ENCODE measurements at places on chromosomes 3 and 15.
A peak's percentile ranks its signal among the peaks of the same experiment; 100 is the strongest.

DNA sequence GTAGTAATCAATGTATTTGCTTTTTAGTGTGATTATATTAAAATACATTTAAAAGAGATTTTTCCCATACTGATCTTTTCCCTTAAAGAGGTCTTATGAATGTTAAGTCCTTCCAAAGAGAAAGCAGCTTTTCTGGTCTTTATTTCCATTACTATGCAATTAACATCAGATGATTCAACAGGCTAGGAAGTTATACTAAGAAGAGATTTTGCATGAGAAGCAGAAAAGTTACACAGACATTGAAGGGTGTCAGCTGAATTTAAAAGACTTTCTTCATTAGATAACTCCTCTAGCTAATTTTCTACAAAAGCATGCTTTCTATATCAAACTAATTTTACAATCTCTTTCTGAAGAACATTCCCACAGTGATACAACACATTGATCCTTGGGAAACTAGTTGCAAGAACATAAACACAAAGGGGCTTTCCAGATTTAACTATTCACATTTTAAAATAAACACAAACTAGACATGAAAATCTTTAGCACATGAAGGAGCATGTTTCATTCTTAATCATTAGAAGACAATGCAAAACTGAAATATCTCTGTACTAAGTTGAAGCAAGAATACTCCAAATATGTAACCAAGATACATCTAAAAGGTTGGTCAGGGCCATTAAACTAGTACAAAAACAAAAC lies 965.8 kb downstream of the ROBO1 start:
- H3K4me3 ChIP-seq = no peak overlapping the region
- H3K36me3 ChIP-seq = no peaks in the 10 kb centered on the region
- DNase-seq = no peak
- no peaks in the 10 kb centered on the region for H3K27me3 ChIP-seq
- H3K4me1 ChIP-seq = no peaks in the 10 kb centered on the region
- H3K27ac ChIP-seq = no peak overlapping the region

- no peak overlapping the region for H3K4me3 ChIP-seq
- H3K36me3 ChIP-seq = peaks cover 55% of the 10 kb centered on the region
- H3K27me3 ChIP-seq = no peaks in the 10 kb centered on the region
- no peaks in the 10 kb centered on the region for H3K4me1 ChIP-seq
These were observed 107.9 kb downstream of the LRIG1 start for GRCh38 chr3:66392966-66393332.

GRCh38 chr3:20400281-20400680 lies 214.3 kb upstream of the SGO1 start:
- no peaks in the 10 kb centered on the region for H3K36me3 ChIP-seq
- no peaks in the 10 kb centered on the region for H3K27me3 ChIP-seq
- no peak overlapping the region for H3K4me3 ChIP-seq
- H3K27ac ChIP-seq = no peak overlapping the region
- H3K4me1 ChIP-seq = no peaks in the 10 kb centered on the region

- H3K36me3 ChIP-seq = no peaks in the 10 kb centered on the region
- DNase-seq = peak; percentile 46
- no peak overlapping the region for H3K27ac ChIP-seq
These were observed 2.5 kb downstream of the PRR23E start for GRCh38 chr3:127195417-127195816.

- no peak overlapping the region for H3K27ac ChIP-seq
- DNase-seq = no peak
- no peaks in the 10 kb centered on the region for H3K27me3 ChIP-seq
- H3K4me1 ChIP-seq = no peaks in the 10 kb centered on the region
- H3K4me3 ChIP-seq = no peak overlapping the region
These were observed 84.0 kb upstream of the ACKR4 start for GRCh38 chr3:132513057-132513456.

GRCh38 chr15:60265057-60265456 lies 132.7 kb downstream of the ANXA2 start:
- H3K4me3 ChIP-seq = no peak overlapping the region
- no peak for DNase-seq
- no peaks in the 10 kb centered on the region for H3K36me3 ChIP-seq
- no peak overlapping the region for H3K27ac ChIP-seq
- no peaks in the 10 kb centered on the region for H3K4me1 ChIP-seq

DNA sequence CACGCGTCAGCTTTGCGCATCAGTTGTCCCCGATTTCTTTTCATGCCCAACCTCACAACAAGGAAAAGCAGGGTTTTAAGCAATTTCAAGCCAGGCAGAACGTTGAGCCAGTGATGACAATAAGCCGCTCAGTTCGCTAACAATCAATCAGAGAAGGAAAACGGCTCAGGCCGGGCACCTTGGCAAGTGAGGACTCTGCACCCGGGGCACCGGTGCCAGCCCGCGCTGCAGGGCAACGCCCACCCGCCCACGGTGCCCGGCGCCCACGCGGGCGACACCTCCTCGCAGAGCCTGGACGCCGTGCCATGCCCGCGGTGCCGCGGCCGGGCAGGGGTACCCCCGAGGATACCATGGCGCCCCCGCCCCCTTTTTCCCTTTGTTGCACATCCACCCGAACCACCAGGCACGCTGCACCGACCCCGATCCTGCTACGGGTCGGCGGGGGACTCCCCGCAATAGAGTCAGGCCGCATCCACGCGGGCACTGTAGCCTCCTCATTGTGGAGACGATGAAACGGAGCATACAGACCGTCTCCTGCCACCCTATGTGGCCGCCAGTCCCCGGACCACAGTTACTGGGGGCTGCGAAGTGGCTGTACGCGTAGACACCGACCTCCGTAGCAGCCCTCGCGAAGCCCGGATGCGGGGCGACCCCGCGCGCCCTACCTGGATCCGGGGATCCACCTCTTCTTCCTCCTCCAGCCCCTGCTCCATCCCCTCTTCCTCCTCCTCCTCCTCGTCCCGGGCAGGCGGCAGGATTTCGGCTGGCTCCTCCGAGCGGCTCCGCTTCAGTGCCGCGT lies 581 bp downstream of the SH3BP5 start:
- peak overlapping the region; percentile 95 for H3K4me3 ChIP-seq
- H3K4me1 ChIP-seq = peaks cover 22% of the 10 kb centered on the region
- DNase-seq = peak; percentile 78
- peak overlapping the region; percentile 85 for H3K27ac ChIP-seq

GRCh38 chr3:173553635-173554280 lies 156.2 kb downstream of the NLGN1 start:
- H3K27me3 ChIP-seq = no peaks in the 10 kb centered on the region
- no peak overlapping the region for H3K27ac ChIP-seq
- DNase-seq = no peak
- H3K4me1 ChIP-seq = no peaks in the 10 kb centered on the region

DNA sequence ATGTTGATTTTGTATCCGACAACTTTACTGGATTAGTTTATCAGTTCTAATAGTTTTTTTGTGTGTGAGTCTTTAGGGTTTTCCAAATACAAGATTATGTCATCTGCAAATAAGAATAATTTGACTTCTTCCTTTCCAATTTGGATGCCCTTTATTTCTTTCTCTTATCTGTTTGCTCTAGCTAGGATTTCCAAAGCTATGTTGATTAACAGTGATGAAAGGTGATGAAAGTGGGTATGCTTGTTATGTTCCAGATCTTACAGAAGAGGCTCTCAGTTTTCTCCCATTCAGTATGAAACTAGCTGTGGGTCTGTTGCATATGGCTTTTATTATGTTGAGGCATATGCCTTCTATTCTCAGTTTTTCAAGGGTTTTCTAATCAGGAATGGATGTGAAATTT lies 56.4 kb upstream of the CHRNB4 start:
- H3K4me1 ChIP-seq = no peaks in the 10 kb centered on the region
- no peak for DNase-seq
- no peak overlapping the region for H3K4me3 ChIP-seq
- H3K27me3 ChIP-seq = peaks cover 8% of the 10 kb centered on the region

DNA sequence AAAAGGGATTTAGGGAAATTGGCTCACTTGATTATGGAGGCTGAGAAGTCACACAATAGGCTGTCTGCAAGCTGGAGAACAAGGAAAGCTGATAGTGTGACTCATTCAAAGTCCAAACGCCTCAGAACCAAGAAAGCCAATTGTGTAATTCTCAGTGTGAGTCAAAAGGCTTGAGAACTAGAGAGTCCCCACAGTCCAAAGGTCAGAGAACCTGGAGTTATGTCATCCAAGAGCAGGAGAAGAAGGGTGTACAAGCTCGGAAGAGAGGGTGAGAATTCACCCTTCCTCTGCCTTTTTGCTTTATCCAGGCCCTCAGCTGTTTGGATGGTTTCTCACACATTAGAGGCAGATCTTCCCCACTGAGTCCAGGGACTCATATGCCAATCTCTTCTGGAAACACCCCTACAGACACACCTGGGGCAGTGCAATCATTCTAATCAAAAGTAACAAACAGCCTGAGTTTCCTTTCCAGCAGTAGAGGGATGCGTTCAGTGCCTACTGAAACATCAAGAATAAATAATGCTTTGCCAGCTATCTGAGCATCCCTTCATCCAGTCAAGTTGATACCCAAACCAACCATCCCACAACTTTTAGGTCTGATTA lies 271.5 kb downstream of the SATB1 start:
- no peaks in the 10 kb centered on the region for H3K27me3 ChIP-seq
- H3K4me1 ChIP-seq = no peaks in the 10 kb centered on the region
- no peak for DNase-seq
- H3K27ac ChIP-seq = no peak overlapping the region
- H3K36me3 ChIP-seq = no peaks in the 10 kb centered on the region

DNA sequence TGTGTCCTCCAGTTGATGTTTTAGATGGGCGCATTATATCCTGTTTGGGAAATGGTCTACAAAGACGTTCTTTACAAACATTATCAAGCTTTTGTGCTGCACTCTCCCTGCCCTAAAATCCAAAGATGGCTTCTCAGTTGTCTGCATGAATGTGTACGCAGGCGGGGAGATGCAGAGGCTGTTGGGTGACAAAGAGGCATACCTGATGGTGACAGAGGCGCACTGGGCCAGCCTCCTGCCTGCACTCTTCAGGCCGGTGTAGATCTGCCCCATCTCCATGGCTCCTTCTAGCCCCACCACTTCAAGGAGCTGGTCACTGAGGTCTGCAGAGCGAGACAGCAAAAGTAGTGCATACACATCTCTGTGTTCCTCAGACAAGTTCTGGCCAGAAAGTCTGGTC lies 55.8 kb upstream of the ETV5 start:
- no peaks in the 10 kb centered on the region for H3K36me3 ChIP-seq
- H3K27ac ChIP-seq = no peak overlapping the region
- no peaks in the 10 kb centered on the region for H3K4me1 ChIP-seq
- no peak overlapping the region for H3K4me3 ChIP-seq
- no peak for DNase-seq

GRCh38 chr15:63246691-63247469 lies 30.5 kb upstream of the APH1B start:
- peak overlapping the region; percentile 32 for H3K27ac ChIP-seq
- no peaks in the 10 kb centered on the region for H3K27me3 ChIP-seq
- no peak for DNase-seq
- peaks cover 16% of the 10 kb centered on the region for H3K36me3 ChIP-seq
- H3K4me3 ChIP-seq = no peak overlapping the region

DNA sequence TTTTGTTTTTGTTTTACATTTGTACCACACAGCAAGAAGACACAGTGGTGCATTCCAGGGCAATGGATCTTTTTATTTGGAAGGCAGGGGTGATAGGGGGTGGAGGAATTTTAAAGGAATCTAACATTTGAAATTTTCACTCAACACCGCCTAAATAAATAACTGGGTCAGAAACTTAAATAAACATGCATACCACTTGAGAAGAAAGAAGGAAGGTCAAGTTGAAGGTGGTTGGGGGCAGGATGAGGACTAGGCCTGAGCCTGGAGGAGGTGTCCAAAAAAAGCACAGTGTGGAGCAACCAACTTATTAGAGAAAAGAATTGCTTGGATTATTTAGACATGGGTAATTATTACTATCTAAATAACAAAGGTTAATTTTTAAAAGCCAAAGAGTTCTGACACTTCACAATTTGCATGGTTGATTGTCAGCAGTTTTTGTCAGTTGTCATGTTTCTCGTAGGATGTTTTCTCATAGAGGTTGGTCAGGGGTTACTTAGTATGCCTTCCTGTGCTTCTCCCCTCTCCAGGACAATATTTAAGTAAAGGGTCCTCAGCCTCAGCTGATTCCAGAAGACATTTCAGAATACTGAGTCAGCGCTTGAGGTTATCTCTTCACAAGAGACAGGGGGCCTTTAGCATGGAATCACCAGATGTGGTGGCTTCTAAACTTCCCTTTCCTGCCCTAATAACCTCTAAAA lies 173.7 kb upstream of the SLC2A2 start:
- no peaks in the 10 kb centered on the region for H3K4me1 ChIP-seq
- no peaks in the 10 kb centered on the region for H3K27me3 ChIP-seq
- no peak for DNase-seq
- H3K36me3 ChIP-seq = no peaks in the 10 kb centered on the region
- H3K4me3 ChIP-seq = no peak overlapping the region

GRCh38 chr3:94544131-94544789 lies 481.4 kb downstream of the NSUN3 start:
- no peaks in the 10 kb centered on the region for H3K36me3 ChIP-seq
- no peaks in the 10 kb centered on the region for H3K27me3 ChIP-seq
- no peaks in the 10 kb centered on the region for H3K4me1 ChIP-seq
- no peak overlapping the region for H3K4me3 ChIP-seq
- DNase-seq = no peak
- H3K27ac ChIP-seq = no peak overlapping the region

- no peaks in the 10 kb centered on the region for H3K36me3 ChIP-seq
- no peaks in the 10 kb centered on the region for H3K27me3 ChIP-seq
- DNase-seq = no peak
These were observed 202.8 kb upstream of the MRPL3 start for GRCh38 chr3:131705558-131706051.

- H3K36me3 ChIP-seq = no peaks in the 10 kb centered on the region
- no peaks in the 10 kb centered on the region for H3K27me3 ChIP-seq
- H3K4me1 ChIP-seq = no peaks in the 10 kb centered on the region
- no peak for DNase-seq
- H3K27ac ChIP-seq = no peak overlapping the region
These were observed 263.8 kb upstream of the UBE2E2 start for GRCh38 chr3:22939349-22939748.

DNA sequence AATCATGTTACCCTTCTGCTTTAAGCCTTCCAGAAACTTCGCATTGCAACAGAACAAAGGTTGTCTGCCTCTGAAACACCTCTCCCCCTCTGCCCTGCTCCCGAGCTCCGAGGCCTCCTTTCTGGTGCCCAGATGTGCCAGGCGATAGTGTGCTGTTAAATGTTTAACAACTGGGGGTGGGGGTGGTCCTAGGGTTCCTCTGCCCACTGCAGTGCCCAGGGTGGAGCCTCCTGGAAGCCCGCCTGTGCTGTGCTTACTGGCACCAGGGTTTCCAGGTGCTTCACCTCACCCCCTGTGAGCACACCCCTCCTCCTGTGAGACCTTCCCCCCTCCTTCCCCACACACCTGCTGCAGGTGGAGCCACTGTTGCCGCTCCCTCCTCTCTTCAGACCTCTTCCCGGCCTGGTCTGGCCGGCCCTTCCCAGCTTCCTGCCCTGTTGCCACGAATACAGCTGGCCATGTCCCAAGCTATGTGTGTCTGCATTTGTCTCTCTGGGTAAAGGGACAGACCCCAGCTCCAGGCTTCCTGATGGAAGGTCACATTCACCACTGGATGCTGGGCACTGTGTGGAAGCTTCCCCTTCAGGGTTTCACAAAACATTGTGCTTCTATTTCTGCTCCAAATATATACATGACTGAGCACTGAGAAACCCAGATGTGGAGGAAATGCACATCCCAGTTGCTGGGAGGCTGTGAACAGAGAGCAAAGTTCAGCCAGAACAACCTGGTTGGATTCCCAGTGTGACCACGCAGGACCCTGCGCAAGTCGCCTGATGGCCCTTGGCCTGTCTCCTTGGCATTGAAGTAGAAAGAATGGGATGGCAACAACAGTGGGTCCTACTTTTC lies 37.2 kb downstream of the MGLL start:
- H3K4me3 ChIP-seq = no peak overlapping the region
- peaks cover 55% of the 10 kb centered on the region for H3K4me1 ChIP-seq
- peak overlapping the region; percentile 55 for H3K27ac ChIP-seq
- no peaks in the 10 kb centered on the region for H3K27me3 ChIP-seq
- no peaks in the 10 kb centered on the region for H3K36me3 ChIP-seq

Data from upper lobe of right lung (tissue), 1 donor.